ENCODE measurements at places on chromosomes 4 and X.

DNA sequence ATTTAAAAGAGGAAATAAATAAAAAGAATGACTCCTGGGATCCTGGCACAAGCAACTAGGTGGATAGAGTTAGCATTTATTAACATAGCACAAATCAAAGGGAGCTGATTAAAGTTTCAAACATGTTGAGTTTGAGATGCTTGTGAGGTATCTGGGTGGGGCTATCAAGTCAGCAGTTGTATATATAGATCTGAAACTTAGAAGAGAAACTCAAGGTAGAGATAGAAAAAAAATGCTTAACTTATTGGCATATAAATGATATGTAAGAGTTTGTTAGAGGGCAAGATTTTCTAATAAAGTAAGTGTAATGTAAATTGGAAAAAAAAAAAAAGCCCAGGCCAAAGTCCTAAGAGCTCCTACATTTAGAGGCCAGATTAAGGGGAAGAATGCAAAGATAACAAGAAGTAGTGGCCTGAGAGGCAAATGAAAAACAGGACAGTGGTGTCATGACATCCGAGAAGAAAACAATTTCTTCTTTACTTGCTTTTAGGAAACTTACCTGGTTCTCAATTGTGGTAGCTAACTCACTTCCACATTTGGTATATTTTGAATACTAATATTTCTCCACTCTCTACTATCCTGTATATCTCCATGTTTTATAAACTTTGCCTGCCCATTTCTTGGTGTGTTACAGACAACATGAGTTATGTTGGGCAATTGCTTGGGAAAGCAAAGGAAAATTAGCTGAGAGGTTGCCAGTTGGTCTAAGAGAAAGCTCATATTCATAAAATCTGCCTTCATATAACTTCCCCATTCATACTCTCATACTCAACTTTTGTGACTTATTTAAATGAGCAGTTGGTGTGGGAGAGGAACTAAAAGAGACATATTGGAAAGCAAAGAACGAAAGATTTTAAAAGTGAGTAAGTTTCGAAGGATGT, 169.2 kb downstream of the PARM1 start:
- no peak for DNase-seq

- DNase-seq, result no peak
Observed at GRCh38 chrX:19162851-19163250, 40.6 kb upstream of the ADGRG2 start.

GRCh38 chr4:5887011-5887360, 5.9 kb downstream of the CRMP1 start:
- DNase-seq, result no peak

DNA sequence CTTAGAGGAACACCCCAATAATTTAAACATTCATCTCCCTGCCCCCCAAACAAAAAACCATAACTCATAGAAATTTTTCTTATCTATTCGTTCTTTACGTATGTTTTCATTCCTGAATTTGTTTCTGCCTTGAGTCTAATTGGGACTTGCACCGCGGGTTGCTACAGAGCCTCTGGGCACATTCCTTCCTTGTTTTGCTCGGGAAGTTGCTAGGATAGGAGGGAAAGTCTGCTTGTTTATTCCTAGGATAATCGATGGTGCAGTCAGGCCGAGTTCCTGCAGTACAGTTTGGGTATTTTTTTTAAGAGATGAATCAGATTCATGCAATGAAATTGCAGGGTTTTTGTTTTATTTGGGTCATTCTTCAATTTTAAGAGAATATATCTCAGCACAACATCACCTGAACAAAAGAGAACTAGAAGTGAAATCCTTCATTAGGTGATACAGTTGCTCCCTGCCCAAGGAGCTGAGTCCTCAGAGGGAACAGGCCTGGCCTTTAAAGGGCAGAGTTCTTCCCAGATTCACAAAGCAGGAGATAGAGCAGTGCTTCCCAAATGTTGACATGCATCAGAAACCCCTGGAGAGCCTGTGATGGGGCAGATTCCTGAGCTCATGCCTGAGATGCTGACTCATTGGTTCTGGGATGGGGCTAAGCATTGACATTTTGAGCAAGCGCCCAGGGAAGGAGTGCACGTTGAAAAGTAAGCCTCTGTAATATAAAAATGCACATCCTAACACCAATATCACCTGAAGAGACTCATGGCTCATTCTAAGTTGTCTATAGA, 114.9 kb upstream of the FAM9B start:
- DNase-seq, result no peak

DNA sequence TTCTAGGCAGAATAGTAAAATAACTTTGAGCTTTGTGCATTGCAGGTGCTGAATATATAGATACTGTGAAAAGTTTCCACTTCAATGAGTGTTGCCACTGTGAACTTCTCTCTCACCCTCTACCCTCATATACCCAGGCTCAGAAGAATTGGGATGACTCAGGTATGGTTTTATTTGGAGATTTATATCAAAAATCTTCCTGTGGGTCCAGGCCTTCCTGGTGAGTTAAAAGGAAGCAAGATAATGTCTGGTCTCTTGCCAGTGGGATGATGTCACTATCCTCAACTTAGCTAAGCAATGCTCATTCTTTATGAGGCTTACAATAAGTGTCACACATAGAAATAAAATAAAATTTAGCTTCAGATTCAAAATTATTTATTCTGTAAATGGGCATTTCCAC, 153.3 kb upstream of the TENT5D start:
- DNase-seq, result no peak

DNA sequence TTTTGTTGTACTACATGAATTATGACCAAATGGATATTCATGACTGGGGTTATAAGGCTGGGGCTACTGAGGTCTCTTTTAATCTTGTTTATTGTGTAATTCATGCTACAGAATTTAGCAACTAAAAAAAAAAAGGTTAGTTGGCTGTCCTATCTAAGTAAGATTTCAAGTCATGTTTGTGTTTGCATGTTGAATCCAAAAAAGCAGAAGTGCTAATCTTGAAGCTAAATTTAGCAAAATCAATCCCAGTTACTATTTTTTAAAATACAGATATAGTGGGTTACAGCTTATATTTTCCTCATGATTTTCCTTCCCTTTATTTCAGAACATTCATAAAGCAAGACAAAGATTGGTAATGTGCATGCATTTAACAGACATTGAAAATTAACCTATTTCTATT, 19.4 kb downstream of the MTMR1 start:
- no peak for DNase-seq

Measured in AG09309 (cell line).